Neural cell (in vitro differentiated cells): ENCODE measurements at places on chromosomes 4 and X. TPM values are rescaled to one million over a fixed set of nuclear protein-coding genes. Genes with fewer than 3 reads are reported as not detected.

The VSIG4 gene
- polyA plus RNA-seq: not detected in 2 replicates

The TCEAL6 gene
- not detected in 2 replicates for polyA plus RNA-seq

The NKX3-2 gene
- polyA plus RNA-seq: not detected in 2 replicates

The NOP14 gene
- 5.5 and 6.3 TPM in 2 replicates for polyA plus RNA-seq

The GAGE1 gene
- polyA plus RNA-seq: not detected in 2 replicates

The SLITRK4 gene
- 3.8 and 4.5 TPM in 2 replicates for polyA plus RNA-seq

The SLC6A14 gene
- not detected in 2 replicates for polyA plus RNA-seq

The NPY1R gene
- 15.3 and 19.8 TPM in 2 replicates for polyA plus RNA-seq

The P2RY8 gene
- polyA plus RNA-seq: not detected in 2 replicates

The COL4A5 gene
- polyA plus RNA-seq: 3.9 and 5.4 TPM in 2 replicates

The TDO2 gene
- polyA plus RNA-seq: 0.73 TPM in 1 of 2 replicates, not detected in the other

The SULT1B1 gene
- not detected in 2 replicates for polyA plus RNA-seq

The H2BW2 gene
- polyA plus RNA-seq: not detected in 2 replicates

The RHOXF2 gene
- not detected in 2 replicates for polyA plus RNA-seq

The IL2 gene
- not detected in 2 replicates for polyA plus RNA-seq

The TSPAN6 gene
- polyA plus RNA-seq: 45.8 and 63.3 TPM in 2 replicates

The SHROOM2 gene
- 9.2 and 10.1 TPM in 2 replicates for polyA plus RNA-seq

The ARL9 gene
- polyA plus RNA-seq: 0.11 and 0.22 TPM in 2 replicates
